ENCODE measurements at places on chromosomes 6 and 20. TPM values are rescaled to one million over a fixed set of nuclear protein-coding genes. Genes with fewer than 3 reads are reported as not detected.

ZNF831 gene
- 9.7 TPM for total RNA-seq

KIF13A gene
- total RNA-seq, result 0.20 TPM

XKR7 gene
- total RNA-seq, result not detected

SLC17A3 gene
- total RNA-seq, result 0.18 TPM

DLL1 gene
- total RNA-seq, result 1.0 TPM

HCRTR2 gene
- total RNA-seq, result not detected

PRR18 gene
- total RNA-seq, result not detected

PTCRA gene
- not detected for total RNA-seq

KCNG1 gene
- not detected for total RNA-seq

TXLNB gene
- 0.63 TPM for total RNA-seq

LRRC73 gene
- 0.14 TPM for total RNA-seq

KCNK16 gene
- not detected for total RNA-seq

IL20RA gene
- not detected for total RNA-seq

MACROD2 gene
- not detected for total RNA-seq

RIPOR3 gene
- not detected for total RNA-seq

TPBG gene
- total RNA-seq, result not detected

Measured in activated naive CD4-positive, alpha-beta T cell treated with anti-CD3 and anti-CD28 coated beads, Interleukin-2, amount 10 ng/mL, durations not matched to agents 5 hours and 36 hours (primary cell).